ENCODE measurements at places on chromosomes 1 and 21.

GRCh38 chr1:65725064-65725463 lies 67.6 kb upstream of the PDE4B start:
- DNase-seq: no peak

GRCh38 chr1:72371259-72372035 lies 89.1 kb upstream of the NEGR1 start:
- DNase-seq: peak; percentile 14

- DNase-seq: no peak
Measured at GRCh38 chr1:78649628-78650027, at the start of gene IFI44. IFI44 (plus strand) TSS chr1:78649831; CDS start chr1:78650196, 365 bp downstream.

GRCh38 chr1:19643602-19644394 lies at the start of gene NBL1:
NBL1 (plus strand) TSS chr1:19644311; CDS start chr1:19655031, 10,720 bp downstream.
- no peak for DNase-seq

DNA sequence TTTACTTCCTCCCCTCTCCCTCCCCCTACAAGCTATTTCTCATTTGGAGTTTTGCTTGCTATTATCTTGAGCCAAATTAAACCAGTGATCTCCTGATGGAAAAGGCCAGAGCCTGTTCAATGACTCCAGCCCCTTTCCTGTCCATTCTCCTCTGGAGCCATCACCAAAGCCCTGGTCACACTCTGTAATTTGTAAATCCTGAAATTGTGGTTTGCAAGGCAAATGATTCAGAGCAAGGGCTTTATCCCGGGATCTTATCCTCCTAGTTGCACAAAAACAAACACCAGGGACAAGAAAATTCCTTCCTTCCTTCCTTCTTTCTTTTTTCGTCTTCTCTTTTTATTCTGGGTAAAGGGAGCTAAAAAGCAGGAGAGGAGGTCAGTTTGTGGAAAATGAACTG lies 366.1 kb upstream of the ST6GALNAC5 start:
- no peak for DNase-seq

- DNase-seq: peak; percentile 12
Measured at GRCh38 chr1:80217377-80217986, 1211.0 kb upstream of the ADGRL4 start.

GRCh38 chr21:29805105-29805504 lies 134.7 kb downstream of the GRIK1 start:
- no peak for DNase-seq

DNA sequence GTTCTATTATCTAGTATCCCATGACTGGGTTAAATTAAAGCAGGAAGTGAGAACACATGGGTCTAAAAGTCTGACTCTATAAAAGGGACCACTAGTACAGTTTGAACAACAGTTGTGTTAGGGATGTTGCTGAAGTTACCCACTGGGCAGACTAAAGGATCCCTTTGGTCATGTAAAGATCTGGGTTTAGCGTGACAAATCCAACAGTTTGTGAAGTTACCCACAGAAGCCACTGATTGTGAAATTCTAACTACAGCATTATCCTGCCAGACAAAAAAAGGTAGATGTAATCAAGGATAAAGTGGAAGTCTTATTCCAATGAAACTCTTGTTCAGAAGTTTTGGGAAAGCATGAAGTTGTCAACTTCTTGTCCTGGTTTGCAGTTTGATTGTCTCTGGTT lies 5.7 kb downstream of the QSOX1 start:
- DNase-seq: no peak

DNA sequence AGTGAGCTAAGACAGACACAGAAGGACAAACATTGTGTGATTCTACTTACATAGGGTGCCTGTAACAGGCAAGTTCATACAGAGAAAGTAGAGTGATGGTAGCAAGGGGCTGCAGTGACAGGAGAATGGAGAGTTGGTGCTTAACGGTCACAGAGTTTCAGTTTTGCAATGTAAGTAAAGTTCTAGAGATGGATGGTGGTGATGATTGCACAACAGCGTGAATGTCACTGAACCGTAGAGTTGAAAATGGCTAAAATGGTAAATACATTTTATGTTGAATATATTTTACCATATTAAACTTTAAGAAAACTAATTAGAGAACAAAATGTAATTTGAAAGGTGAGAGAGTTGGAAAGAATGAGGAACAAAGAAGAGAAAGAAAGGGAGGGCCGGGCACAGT lies 8.7 kb downstream of the CFAP107 start:
- no peak for DNase-seq

GRCh38 chr1:181014477-181015250 lies 8.0 kb downstream of the STX6 start:
- DNase-seq: no peak

DNA sequence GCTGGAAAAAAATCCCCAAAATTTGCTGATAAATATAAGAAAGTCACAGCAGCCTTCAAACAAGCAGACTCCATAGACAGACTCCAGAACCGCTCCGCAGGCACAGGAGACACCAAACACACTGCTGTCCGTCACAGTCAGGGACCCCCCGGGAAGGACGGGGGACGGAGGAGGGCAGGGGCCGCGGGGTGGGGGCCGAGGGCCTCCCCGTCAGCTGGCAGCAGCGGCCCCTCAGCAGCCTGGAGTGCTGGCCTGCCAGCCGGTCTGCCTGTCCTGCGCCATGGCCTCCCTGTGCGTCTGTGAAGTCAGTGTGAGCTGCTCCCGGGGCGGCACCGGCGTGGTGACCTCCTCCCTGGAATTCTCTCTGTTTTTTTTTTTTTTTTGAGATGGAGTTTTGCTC lies 10.1 kb upstream of the C1orf159 start:
- no peak for DNase-seq

DNA sequence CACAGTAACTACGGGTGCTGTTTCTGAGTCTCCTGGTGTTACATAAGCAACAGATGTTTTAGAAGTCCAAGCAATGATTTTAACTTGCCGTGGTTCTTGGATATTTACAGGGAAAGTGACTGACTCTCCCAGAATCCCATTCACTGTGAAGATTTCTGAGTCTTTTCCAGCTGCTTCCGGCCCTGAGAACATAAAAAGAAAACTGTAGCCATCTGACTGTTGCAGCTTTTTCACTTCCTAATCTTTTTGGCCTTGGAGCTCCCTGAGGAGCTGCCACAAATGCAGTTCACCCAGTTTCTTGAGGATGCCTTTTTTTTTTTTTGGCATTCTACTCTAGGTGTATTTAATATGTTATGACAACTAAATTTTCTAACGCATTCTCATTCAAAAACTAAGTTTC lies 13.7 kb downstream of the CD84 start:
- DNase-seq: no peak

DNA sequence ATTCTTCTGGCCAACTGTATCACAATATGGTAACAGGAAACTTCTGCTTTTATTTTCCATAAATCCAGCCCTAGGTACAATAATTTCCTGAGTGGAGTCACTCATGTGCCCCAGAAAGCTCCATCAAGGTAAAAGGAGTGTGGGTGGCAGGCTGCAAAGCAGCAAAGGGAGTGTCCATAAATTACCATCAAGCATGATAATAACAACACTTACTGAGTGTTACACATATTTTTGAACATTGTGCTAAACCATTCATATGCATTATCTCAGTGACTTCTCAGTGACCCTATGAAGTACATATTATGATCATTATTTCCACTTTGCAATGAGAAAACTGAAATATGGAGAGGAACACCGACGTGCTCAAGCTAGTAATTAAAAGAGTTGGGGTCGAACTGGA lies 149.2 kb upstream of the PLXNA2 start:
- no peak for DNase-seq

DNA sequence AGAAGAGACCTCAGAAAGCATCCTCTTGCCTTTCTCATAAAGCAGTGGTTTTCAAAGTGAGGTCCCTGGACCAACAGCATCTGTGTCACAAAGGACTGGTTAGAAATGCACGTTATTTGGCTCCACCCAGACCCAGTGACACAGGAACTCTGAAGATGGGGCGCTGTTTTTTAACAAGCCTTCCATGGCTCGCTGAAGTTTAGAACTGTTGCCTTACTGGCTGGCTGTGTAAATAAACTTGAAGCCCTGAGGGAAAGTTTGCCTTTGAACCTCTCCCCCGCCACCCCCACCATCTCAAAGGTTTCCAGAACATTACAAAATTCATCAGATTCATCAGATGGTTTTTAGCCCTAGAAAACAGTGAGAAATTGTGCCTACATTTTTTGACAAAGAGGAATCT lies 21.8 kb upstream of the IKBKE start:
- DNase-seq: no peak

DNA sequence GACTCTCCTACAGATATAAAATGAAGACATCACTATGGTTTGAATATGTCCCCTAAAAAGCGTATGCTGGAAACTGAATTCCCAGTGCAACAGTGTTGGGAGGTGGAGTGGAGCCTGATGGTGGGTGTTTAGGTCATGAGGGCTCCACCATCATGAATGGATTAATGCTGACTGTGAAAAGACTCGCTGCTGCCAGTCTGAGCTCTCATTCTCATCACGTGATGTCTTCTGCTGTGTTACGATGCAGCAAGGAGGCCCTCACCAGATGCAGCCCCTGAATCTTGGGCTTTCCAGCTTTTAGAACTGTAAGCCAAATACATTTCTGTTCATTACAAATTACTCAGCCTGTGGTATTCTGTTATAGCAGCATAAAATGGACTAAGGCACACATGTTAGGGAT lies 73.8 kb upstream of the PPP2R5A start:
- no peak for DNase-seq

- peak; percentile 91 for DNase-seq
Measured at GRCh38 chr1:224929335-224930237, at the start of gene DNAH14. DNAH14 (plus strand) TSS chr1:224929675; CDS start chr1:224952703, 23,028 bp downstream.

DNA sequence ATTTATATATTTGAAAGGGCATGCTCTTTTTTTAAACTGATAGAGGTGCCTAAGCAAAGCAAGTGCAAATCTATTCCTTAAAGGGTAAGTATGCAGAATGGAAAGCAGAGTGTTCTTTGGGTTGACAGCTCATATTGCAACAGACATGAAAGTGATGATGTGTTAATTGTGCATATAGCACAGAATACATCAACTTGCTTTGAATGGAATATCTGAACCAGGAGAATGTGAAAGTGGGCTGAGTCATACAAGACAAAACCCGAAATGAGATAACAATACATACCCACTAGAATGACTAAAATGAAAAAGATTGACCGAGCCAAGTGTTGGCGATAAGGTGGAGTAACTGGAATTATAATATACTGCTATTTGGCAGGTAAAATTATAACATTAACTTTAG lies 4.3 kb downstream of the CR1 start:
- no peak for DNase-seq

DNA sequence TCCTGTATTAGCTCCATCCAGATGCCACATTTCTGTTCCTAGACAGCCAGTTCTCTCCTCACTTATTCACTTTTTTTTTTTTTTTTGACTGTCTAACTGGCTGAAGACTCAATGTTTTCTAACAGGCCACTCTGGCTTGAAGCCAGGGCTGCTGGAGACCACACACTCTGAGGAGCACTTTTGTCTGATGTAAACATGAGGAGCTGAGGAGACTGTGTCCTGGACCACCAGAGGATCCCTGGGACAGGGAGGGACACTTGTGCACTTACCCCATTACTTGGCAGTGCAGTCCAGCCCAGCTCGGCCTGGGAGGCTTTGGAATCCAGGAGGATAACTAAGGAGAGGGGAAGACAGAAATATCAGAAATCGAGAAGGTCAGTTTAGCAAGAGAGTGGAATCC lies 2.4 kb downstream of the EPHA10 start:
- DNase-seq: no peak

DNA sequence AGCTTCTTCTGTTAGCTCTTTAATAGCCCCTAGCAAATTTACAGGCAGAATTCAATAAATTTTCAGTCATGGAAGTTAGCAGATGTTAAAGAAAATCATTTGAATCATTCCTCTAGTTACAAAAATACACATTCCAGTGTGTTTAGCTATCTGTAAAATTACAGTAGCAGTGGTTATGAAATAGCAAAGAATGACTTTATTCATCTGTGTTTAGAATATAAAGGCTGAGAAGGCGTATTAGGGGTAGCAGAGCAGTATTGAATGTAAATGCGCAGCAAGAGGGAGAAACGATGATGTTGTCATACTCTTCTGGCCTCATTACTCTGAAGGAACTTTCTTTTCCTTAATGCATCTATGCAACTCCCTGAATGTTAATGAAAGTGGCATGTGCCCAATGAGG lies 106.2 kb upstream of the CYYR1 start:
- no peak for DNase-seq

DNA sequence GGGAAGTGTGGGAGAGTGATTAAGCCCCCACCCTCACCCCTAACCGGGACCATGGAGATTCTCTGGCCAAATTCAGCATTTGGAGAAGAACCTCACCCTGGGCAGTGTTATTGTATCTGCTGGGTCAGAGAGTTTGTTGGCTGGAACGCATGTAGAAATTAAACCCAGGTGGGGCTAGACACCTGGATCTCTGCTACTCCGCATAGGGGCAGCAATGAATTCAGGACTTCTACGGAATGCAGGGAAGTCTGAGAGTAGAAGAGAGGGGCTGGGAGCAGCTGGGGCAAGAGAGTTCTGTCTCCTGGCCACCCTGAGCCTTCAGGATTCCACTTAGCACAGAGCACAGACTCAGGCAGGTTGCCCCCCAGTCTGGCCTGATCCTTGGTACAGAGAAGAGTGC lies 3.6 kb upstream of the CRABP2 start:
- no peak for DNase-seq

DNA sequence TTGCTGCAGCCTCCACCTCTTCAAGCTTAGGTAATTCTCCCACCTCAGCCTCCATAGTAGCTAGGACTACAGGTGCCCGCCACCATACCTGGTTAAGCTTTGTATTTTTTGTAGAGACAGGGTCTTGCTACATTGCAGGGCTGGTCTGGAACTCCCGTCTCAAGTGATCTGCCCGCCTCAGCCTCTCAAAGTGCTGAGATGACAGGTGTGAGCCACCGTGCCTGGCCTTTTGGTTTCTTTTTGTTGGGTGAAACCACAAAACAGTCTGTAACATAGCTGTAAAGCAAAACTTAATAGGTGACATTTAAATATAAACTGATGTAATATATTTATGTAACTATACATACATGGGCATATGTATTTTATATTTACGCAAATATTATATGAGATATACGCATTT lies 3.1 kb upstream of the DNAJC11 start:
- no peak for DNase-seq

DNA sequence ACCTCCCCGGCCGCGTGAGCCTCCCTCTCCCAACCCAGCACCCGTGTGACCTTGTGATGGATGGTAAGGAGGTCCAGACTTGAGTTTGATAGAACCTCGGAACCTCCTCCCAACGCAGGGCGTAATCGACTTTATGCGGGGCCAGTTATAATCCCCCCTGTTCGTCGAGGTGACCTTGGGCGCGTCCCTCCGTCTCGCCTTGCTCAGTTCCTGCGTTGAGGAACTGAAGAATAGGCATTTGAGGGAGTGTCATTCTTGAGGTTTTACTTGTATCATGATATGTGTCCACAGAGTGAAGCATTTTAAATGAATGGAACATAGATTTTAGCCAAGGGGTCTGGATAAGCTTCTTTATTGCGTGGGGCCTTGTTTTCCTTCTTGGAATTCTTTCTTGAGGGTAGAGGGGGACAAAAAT lies 433 bp downstream of the TIMM17A start:
- DNase-seq: peak; percentile 22

DNA sequence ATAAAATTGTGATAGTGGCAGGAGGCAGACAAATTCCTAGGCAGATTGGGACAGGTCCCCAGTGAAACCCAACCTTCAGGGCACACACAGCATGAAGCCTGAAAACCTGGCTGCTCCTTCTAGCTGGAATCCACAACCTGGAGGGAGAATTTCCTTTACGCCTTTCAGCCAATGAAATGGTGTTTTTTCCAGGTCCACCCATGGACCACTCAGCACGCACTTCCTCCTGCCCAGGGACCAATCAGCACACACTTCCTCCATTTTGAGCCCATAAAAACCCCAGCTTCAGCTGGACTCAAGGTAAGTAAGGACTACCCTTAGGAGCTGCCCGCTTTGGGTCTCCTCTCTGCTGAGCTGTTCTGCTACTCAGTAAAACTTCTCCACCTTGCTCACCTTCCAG lies 120.1 kb downstream of the AKT3 start:
- no peak for DNase-seq

- no peak for DNase-seq
Measured at GRCh38 chr1:54975356-54976108, 4.9 kb upstream of the TMEM61 start.
